GM06990 (cell line): ENCODE measurements at places on chromosomes 5 and 9.
A peak's percentile ranks its signal among the peaks of the same experiment; 100 is the strongest.

GRCh38 chr5:157204765-157205164 is 24.1 kb downstream of the ITK start:
- no peak for DNase-seq

DNA sequence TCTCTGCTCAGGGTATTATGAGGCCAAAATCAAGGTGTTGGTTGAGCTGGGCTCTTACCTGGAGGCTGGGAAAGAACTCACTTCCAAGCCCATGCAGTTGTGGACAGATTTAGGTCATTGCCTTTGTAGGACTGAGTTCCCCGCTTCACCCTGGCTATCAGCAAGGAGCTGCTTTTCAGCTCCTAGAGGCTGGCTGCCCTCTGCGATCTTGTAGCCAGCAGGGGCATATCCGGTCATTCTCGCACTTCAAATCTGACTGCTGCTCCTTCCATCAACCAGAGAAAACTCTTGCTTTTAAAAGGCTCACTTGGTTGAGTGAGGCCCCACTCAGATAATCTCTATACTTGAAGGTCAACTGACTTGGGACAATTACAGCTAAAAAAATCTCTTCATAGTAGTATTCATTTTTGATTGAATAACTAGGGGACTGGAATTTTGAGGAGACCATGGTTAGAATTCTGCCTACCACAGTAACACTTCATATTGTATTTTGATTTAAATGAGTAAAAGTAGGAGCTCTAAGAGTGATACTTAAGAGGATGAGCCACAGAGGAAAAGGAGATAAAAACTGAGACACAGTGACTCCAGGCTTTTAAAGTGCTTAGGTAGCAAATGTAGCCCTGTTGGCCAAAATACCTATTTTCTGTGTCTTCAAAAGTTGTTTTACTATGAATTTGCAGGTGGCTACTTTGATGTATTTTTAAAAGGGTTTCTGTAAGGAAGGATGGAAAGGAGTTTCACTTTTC is 137.4 kb downstream of the CD180 start:
- no peak for DNase-seq

DNA sequence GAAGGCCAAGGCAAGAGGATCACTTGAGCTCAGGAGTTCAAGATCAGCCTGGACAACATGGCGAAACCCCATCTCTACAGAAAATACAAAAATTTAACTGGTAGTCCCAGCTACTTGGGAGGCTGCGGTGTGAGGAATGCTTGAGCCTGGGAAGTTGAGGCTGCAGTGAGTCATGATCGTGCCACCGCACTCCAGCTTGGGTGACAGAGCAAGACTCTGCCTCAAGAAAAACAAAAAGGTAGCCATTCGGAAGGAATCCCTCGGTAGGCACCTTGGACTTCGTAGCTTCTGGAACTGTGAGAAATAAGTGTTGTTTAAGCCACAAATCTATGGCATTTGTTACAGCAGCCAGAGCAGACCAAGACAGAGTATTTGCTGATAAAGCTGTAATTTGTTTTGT is 174.2 kb downstream of the DCP2 start:
- DNase-seq: no peak

DNA sequence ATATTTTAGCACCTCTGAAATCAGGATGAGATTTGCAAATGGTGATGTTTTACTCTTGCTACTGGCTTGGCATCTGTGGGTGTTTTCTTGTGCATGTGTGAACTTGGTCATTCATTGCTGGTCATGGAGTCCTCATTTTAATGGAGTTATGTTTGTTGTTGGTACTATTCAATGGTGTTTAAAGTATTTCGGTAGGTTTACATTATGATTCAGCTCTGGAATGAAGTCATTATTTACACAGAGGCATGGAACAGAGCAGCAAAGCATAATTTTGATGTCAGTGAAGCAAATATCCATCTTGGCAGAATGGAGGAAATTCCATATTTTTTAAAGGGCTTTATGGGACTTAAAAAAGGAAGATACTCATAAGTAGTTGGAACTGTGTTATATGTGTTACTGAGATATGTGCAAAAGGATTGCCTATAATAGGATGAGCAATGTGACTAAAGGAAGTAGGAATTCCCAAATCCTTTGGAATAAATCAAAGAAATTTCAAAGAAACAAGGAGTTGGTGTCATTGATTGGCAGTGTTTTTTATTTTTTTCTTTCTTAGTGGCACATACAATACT is 147.4 kb downstream of the ACTBL2 start:
- DNase-seq: no peak

DNA sequence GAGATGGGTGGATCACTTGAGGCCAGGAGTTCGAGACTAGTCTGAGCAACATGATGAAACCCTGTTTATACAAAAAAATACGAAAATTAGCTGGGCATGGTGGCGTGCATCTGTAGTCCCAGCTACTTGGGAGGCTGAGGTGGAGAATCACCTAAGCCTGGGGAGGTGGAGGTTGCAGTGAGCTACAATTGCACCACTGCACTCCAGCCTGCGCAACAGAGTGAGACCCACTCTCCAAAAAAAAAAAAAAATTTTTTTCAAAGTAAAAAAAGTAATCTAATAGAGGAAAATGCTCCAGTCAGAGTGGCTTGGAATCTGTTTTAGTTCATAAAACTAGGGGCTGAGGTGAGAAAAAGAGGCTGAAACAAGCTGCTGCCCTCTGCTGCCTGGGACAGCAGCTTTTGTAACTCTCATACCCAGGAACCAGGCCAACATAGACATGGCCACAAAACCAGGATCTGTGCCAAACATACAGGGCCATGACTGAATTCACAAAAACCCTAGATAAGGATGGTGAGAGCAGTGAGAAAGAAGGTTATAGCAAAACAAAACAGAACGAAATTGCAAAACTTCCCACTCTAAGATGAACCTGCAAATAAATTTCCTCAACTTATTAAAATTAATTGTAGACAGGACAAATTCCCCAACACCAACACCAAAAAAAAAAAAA is 13.1 kb upstream of the DCAF12 start:
- DNase-seq: no peak

- DNase-seq: no peak
These were observed 56.6 kb downstream of the TEK start for GRCh38 chr9:27165670-27166069.

GRCh38 chr9:137049544-137050449 is 3.8 kb upstream of the NPDC1 start:
- DNase-seq: no peak

DNA sequence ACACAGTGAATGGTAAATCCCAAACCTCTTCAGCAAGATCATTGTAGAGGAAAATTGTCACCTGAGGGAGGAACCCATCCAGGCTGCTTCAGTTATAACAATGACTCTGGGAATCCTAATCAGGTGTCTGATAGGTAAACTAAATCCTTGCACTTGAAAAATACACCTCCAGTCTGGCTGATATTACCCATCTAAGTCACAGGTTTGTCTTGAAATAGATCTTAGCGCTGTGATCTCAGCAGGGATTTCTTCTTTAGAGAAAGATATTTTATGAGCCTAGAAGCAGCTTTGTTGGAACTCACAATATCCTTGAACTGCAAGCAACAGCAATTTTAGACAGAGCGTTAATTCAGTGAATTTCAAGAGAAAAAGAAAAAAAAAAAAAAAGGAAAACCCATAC is 149.7 kb downstream of the SGCD start:
- DNase-seq: no peak

GRCh38 chr5:92559781-92560180 is 1021.2 kb downstream of the NR2F1-AS1 start:
- DNase-seq: no peak

GRCh38 chr5:180803181-180804128 is 849 bp upstream of the MGAT1 start:
- DNase-seq: peak; percentile 91

GRCh38 chr5:11733185-11733839 is 170.9 kb downstream of the CTNND2 start:
- no peak for DNase-seq
